ENCODE measurements at places on chromosomes 11 and 22.

GRCh38 chr22:18110194-18110953 lies at the start of gene TUBA8:
Gene TUBA8 (plus strand): TSS chr22:18110809. CDS start chr22:18110866, 57 bp downstream.
- DNase-seq, result no peak

- no peak for DNase-seq
Measured at GRCh38 chr11:102204174-102204573, 93.9 kb downstream of the YAP1 start.

GRCh38 chr11:19977941-19978340 lies 182.3 kb downstream of the DBX1 start:
- no peak for DNase-seq

- DNase-seq, result no peak
Measured at GRCh38 chr11:124961972-124962609, 8.1 kb downstream of the CCDC15 start.

GRCh38 chr22:29697853-29698598 lies 21.8 kb upstream of the CABP7 start:
- DNase-seq, result no peak

DNA sequence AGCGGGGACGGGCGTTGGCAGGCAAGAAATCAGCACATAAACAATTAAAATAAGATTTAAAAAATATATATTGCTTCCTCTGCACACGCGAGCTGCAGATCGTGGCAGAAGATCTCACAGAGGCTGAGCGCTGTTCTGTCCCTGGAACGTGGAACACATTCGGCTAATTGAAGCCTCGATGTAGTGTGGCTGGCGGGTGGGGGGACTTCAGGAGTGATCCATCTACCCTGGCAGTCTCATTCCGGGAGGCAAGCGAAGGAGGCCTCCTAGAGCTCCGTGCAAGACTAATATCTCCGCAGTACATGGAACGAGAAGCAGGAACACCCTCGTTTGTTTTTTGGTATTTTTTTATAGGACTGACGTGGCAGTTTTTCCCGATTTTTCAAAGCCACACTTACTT lies 402.4 kb downstream of the MN1 start:
- DNase-seq, result no peak

DNA sequence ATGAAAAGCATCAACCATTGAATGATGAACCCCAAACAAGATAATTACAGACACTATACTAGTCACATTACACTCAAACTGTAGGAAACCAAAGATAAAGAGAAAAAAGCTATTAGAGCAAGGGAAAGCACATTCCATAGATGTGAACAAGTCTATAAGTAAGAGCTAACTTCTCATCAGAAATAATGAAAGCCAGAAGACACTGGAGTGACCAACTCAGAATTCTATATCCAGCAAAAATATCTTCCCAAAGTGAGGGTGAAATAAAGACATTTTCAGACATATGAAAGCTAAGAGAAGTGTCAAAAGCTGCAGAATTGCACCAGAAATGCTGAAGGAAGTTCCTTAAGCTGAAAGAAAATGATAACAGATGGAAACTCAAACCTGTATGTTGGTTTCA lies 17.3 kb downstream of the FCHSD2 start:
- no peak for DNase-seq

DNA sequence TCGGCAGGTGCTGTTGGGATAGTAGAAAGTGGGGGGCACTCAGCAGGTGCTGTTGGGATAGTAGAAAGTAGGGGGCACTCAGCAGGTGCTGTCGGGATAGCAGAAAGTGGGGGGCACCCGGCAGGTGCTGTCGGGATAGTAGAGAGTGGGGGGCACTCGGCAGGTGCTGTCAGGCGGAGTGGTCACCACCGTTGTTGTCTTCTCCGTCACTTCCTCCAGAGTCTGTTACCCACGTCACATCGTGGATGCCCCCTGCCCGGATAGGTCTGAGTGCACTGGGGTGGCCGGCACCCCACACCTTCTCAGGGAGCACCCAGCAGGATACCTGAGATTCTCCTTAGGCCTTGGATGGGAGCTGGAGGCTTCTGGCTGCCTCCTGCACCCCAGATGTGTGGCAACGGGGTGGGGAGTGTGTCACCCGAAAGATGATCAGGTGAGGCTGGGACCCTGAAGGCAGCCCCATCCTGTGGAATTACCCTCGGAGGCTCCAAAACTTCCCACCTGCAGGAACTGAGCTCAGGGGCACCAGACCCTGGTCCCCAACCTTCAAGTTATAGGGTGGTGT lies 24.1 kb upstream of the KRTAP5-7 start:
- DNase-seq, result no peak

DNA sequence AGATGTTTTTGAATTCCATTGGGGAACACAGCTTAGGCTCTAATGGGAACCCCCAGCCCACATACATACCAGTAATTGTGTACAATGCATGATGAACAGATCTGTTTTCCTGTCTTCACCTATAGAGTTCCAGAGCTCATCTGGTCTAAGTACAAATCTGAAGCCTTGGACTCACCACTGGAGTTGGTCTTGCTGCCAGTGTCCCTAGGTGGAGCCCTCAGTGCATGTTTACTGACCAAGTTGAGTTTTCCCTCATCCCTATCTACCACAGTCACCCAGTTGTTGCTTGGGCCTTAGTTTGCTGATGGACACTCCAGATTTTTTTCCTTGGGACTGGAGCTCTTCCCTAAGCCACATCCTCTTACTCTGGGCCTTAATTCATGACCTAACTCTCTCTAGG lies 159.2 kb upstream of the DDI1 start:
- no peak for DNase-seq

DNA sequence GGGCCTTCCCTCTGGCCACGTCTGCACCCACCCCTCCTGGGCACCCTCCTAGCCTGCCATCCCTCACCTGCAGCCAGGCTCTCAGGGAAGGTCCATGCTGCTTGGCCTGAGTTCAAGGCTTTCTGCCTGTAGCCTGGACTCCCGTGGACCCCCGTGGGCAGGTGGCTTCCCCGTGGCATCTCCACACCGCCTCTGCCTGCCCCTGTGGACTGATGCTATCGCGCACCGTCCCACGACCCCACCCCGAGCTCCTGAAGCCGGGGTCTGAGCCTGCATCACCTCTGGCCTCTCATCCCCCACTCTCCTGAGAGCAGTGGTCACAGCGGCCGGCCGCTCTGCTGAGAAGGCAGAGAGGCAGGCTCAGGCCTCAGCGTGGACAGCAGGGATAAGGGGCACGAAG lies 4.5 kb downstream of the IFITM5 start:
- DNase-seq, result no peak

GRCh38 chr11:43327987-43328386 lies 16.2 kb downstream of the API5 start:
- DNase-seq, result no peak

DNA sequence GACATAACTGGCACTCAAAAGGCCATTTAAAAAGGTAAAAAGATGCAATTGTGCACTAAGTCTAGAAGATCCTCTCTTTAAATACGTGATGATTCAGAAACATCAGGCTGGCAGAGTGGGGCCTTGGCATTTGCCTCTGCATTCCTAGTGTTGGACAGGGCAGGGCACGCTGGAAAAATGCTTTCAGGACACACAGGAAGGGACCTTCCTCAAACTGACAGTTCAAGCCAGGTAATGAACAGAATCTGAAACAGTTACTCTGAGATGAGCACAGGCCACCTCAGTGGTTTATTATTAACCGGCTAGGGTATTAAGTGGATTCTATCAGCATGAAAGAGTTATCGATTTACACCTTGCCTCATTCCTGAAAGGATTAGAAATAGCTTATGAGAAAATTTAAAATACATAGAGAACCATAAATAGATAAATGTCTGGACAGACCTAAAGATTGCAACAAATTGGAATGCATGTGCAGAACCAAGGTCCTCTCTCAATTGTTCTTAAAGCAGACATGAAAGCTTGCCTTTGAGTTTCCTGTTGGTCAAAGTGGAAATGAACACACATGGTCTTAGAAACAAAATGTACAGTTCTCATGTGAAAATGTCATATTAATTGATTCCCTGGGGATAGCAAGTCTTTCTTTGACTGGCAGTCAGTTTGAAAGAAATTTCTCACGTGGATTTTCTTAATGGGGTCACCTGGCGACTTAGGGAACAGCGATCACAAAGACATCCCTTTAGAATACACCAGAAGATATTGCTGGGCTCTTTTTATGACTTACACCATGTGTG lies 21.5 kb upstream of the CSNK2A3 start:
- no peak for DNase-seq

DNA sequence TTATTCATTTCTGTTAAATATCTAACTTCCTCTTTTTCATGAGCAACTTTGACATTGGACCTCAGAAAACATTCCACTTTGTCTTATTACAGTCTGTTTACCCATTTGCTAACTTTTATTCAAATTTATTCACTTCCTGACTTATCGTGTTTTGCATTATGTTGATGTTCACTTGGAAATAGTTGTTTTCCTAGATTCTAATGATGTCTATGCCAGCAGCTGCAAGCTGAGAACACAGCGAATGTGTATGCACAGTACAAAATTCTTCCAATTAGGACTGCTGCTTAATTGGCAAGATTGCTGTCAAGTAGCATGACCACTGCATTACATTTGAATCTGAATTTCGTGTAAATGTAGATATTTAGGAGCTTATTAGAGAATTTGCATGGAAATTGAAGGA lies 61.5 kb upstream of the GRIA4 start:
- DNase-seq, result no peak

DNA sequence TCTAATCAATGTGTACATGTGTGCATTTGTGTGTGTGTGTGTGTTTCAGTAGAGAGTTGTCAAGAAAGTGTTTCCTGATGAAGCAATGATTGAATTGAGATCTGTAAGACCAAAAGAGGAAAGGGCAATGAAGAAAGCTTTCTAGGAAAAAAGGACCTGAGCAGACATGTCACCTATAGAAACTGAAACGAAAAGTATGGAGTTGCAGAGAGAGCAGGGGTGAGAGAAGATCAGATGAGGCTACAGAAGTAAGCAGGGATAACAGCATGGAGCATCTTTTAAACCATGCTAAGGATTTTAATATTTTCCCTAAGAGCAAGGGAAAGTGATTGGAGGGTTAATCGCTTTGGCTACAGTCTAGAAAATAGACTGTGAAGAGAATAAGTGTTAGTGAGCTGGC lies 1459.4 kb upstream of the TENM4 start:
- DNase-seq, result no peak

- DNase-seq, result no peak
Measured at GRCh38 chr11:76610371-76610770, 60.2 kb downstream of the LRRC32 start.

DNA sequence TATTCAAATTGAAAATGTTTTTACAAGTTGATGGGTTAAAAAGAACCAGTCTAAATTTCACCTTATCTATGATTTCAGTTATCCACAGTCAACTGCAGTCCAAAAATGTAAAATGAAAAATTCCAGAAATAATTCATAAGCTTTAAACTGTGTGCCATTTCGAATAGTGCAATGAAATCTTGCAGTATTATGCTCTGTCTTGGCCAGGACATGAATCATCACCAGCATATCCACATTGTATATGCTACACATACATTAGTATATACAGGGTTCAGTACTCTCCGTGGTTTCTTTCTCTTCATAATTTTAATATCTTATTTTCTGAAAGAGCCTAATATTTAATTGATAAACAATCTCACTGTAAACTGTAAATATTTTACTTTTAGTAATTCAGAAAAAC lies 45.9 kb downstream of the ARHGAP32 start:
- no peak for DNase-seq

- no peak for DNase-seq
Measured at GRCh38 chr11:3107608-3108182, 50.5 kb upstream of the CARS1 start.

DNA sequence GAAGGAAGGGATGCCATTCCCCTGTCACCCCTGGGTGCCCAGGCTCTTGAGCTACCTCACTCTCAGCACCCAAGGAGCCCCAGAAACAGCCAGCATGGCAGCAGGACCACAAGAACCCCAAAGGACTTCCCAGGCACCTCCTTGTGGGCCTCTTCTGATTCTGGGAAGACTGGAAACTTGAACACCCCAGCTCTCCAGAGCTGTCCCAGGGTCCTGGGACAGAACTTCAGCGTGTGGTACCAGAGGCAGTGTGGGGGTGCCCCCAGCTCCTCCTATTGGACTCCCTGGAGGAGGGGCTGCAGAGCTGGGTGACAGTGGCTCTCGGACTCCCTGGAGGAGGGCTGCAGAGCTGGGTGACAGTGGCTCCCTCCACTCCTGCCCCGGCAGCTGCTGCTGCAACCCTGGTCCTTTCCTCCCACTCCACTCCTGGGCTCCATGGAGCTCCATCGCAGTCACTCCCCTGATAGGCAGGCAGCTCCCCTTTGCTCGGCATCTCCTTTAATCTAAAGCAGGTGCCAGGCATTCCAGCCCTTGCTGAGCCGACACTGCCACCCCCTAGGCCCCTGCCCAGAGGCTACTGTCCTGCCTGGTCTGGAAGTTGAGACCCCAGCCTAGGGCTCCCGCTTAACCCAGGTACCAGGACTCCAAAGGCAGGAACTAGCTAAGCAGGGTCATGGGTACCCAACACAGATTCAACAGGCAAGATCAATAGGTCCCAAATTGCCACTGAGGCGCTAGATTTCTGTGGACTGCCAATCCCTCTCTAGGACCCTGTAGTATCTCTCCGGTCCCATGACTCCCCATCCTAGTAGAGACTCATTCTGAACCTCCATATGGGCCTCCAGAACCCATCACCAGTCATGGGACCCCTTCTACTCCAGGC lies 2.7 kb downstream of the BCL9L start:
- no peak for DNase-seq

- DNase-seq, result no peak
Measured at GRCh38 chr11:112928136-112928535, 33.1 kb upstream of the NCAM1 start.

GRCh38 chr11:106624377-106624776 lies 393.9 kb downstream of the GUCY1A2 start:
- no peak for DNase-seq

GRCh38 chr11:280706-281485 lies 2.7 kb downstream of the NLRP6 start:
- no peak for DNase-seq

DNA sequence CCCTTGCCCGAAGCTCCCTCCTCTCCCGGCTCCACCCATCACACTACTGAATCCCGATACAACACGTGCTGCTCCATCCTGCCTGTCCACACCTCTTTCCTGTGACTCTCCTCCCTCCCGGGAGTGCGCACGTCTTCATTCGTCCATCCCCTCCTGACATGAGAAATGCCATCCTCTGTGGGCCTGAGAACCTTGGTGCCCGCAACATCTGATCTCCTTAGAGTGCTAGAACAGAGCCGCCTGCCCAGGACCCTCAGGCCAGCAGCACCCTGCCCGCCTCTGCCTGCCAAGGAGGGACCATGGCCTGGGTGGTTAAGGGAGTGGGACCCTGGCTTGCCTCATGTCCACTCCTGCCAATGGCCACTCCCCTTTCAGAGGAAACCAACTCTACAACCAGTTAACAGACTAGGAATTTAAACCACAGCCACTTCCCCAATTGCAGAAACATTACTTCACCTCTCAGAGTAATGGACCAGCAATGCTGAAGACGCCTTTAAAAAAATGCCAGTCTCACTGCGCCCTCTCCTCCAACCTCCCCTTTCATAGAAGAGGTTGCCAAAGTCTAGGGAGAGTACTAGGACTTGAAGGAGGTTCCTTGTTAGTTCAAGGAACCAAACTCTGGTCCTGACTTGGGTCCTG lies 466.3 kb downstream of the OPCML start:
- DNase-seq, result no peak

- no peak for DNase-seq
Measured at GRCh38 chr22:38953577-38954413, 3.6 kb upstream of the APOBEC3A start.

GRCh38 chr11:116715383-116715782 lies 57.4 kb downstream of the BUD13 start:
- DNase-seq, result no peak

Data from activated effector memory CD4-positive, alpha-beta T cell treated with Interleukin-2 at 50 U/mL for 16 hours (primary cell).